ENCODE measurements at places on chromosomes 5 and 9.

DNA sequence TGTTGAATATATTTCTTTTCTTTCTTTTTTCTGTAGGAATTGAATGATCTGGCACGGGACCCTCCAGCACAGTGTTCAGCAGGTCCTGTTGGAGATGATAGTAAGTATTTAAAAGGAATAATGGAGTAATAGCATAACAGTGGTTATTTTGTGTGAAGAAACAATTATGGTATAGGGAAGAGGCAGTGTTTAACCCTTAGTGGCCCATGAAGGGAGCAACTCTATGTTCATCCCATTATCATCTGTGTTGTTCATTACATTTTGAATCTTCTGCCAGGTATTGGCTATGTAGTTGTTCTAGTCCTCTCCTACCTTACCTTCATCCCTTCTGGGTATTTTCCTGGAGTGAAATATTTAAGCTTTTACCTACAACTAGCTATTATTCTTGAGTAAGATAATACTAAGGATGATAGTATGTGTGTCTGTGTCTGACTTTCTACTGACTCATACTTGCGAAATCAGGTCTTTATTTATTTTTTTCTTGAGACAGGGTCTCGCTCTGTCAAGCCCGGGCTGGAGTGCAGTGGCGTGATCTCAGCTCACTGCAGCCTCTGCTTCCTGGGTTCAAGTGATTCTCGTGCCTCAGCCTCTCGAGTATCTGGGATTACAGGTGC lies 39.3 kb downstream of the UBE2D2 start:
- ATAC-seq = no peak

- no peak for ATAC-seq
Measured at GRCh38 chr5:109671136-109671535, 18.6 kb upstream of the MAN2A1 start.

- ATAC-seq = no peak
Measured at GRCh38 chr5:158751961-158752655, 347.6 kb downstream of the EBF1 start.

GRCh38 chr5:39178171-39178570 lies 41.2 kb downstream of the FYB1 start:
- ATAC-seq = no peak

DNA sequence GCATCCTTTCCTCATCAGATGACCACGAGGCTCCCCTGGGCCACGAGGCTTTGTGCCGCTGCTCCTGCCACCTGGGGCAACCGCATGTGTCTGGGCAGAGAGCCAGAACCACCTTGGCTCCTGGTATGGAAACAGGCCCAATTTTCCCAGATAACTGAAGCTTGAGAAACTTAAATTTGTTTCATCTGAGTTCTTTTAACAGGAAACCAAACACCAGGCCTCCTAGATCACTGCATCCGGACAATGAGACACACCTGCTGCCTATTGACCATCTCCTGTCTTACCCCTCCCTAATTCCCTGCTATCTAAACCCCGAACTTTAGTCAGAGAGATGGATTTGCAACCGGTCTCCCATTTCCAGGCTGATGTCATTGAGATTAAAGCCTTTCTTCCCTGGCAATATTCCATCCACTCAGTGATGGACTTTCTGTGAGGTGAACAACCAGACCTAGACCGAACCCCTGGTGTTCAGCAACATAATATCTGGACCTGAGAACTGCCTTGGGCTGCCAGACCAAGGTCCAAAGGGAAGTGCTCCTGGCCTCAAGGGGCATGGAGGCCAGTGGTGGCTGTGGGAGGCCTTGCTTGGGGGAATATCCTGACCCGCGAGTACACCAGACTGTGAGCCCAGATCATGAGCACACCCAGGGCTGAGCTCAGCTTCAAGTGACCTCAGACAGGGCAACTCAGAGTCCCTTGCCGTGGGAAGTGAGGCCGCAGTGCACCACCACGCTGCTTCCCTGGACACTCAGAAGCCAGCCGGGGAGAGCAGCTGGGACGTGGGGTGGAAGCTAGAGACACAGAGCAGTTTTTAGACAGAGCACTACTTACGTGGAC lies 199.7 kb downstream of the HSPA4 start:
- peak; percentile 55 for ATAC-seq
